IPS-NIHi11 (cell line): ENCODE measurements at places on chromosomes 4 and X.

DNA sequence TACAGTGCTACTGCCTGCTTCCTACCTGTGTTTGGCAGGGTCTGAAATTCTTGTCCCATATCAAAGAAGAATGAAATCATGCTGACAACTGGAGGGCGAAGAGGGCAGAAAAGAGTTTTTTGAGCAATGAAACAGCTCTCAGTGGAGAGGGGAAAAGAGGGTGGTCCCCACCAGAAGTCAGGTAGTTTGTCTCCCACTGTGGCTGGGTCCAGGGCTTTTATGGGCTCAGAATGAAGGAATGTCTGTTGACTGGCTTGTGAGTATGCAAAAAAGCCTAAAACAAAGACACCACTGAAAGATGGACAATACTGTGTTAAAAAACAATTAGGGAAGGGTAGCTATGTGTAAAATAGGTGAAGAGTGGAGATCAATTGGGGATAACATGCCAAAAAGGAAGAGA lies 115.0 kb downstream of the ADAM29 start:
- no peak for DNase-seq

GRCh38 chr4:3510481-3510880 lies 21.7 kb downstream of the LRPAP1 start:
- no peak for DNase-seq

GRCh38 chrX:14064626-14065432 lies 35.1 kb upstream of the GEMIN8 start:
- DNase-seq, result no peak

DNA sequence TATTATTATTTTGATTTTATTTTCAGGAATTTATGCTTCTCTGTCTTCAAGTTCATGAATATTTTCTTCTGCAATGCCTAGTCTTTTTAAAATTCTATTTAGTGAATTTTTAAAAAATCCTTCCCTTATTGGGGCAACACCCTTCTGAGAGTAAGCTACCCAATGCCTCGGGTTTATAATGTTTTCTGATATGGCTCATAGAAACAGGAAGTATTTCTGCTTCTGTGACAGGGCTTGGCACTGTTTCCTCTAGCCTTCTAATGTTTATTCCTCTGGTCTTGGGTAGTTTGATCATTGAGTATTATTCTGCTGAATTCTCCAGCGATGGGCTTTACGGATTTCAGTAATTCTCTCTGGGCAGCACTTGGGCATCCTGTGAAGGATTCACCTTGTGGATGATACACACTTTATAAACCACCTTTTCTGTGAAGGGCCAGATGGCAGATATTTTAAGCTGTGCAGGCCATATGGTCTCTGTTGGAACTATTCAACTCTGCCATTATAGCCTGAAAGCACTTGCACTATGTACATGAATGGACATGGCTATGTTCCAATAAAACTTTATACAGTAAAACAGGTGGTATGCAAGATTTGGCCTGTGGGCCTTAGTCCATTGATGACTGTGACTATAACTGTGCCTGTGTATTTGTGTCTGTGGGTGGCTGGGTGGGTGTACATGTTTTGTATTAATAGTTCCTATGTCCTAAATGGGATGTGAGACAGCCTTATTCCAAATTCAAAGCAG lies 95.9 kb upstream of the FAT1 start:
- DNase-seq, result no peak

GRCh38 chr4:121599049-121599448 lies 97.7 kb downstream of the ANXA5 start:
- DNase-seq, result no peak

GRCh38 chr4:7398104-7398423 lies 36.7 kb downstream of the PSAPL1 start:
- no peak for DNase-seq

GRCh38 chr4:102842367-102842766 lies 15.0 kb upstream of the UBE2D3 start:
- DNase-seq, result no peak

GRCh38 chr4:88533088-88533790 lies 9.7 kb upstream of the PYURF start:
- no peak for DNase-seq

- no peak for DNase-seq
Measured at GRCh38 chrX:100479329-100479728, 69.3 kb upstream of the PCDH19 start.

- DNase-seq, result no peak
Measured at GRCh38 chr4:135839712-135840111, 1638.1 kb upstream of the PABPC4L start.

GRCh38 chr4:168794881-168795280 lies 215.2 kb downstream of the CBR4 start:
- no peak for DNase-seq

- DNase-seq, result no peak
Measured at GRCh38 chrX:120456973-120457372, 12.1 kb downstream of the LAMP2 start.

- DNase-seq, result no peak
Measured at GRCh38 chrX:1618689-1619088, 3.8 kb downstream of the ASMT start.

GRCh38 chr4:98744372-98745150 lies 86.2 kb upstream of the TSPAN5 start:
- DNase-seq, result no peak

DNA sequence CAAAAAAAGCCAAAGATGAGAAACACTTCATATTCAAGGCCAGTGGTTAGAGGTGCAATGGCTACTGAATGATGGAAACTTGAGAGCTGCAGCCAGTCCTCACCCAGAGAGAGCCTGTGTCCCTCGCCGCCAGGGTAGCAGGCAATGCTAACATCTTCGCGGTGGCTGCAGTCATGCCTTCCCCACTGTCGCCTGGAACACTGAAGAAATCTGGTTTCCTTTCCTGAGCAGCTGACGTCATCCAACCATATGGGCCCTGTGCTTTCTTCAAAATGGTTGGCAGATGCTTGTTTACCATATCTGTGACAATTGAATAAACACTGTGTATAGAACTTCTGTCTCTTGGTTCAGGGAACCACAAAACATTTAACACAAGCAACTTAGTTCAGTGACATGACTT lies 39.7 kb downstream of the PRSS12 start:
- no peak for DNase-seq

- DNase-seq, result peak; percentile 23
Measured at GRCh38 chrX:108304210-108304609, 134.0 kb downstream of the COL4A6 start.

GRCh38 chr4:5050520-5051277 lies 581 bp upstream of the STK32B start:
- DNase-seq, result peak; percentile 89

GRCh38 chr4:105061136-105061696 lies 85.5 kb upstream of the TET2 start:
- DNase-seq, result peak; percentile 45

DNA sequence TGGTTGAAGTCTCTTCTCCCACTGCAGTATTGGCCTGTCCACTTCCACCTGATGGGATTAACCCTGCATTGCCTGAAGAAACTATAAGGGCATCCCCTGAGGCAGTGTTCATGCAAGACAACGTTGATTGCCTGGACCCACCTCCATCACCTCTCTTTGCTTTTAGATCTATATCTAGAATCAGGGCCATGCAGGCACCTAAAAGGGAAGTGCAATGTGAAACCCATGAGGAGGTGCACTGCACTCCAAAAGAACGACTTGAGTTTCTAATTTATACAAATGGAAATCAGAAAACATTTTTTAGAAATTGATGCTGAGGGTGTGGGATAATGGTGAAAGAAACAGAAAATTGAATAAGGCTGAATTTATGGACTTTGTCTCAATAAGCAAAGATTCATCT lies 694.4 kb downstream of the TRAM1L1 start:
- DNase-seq, result no peak

DNA sequence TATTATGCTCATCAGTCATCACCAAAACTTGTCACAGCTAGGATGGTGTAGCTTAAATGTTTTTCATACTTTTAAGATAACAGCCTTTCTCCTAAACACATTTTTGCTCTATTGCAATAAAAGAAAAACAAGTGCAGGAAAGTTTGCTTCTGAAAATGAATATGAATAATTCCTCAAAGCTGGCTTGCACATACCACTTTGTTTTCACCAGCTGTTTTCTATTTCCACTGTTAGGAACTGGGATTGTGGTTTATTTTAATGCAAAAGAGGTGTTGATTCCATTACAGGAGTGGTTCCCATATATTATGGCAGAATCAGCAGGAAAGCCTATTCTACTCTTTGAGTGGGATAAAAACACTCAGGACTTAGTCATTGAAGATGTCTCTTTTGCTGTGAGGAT lies 145.9 kb downstream of the PPA2 start:
- DNase-seq, result no peak

- no peak for DNase-seq
Measured at GRCh38 chrX:150905293-150905692, 6.8 kb upstream of the CD99L2 start.

DNA sequence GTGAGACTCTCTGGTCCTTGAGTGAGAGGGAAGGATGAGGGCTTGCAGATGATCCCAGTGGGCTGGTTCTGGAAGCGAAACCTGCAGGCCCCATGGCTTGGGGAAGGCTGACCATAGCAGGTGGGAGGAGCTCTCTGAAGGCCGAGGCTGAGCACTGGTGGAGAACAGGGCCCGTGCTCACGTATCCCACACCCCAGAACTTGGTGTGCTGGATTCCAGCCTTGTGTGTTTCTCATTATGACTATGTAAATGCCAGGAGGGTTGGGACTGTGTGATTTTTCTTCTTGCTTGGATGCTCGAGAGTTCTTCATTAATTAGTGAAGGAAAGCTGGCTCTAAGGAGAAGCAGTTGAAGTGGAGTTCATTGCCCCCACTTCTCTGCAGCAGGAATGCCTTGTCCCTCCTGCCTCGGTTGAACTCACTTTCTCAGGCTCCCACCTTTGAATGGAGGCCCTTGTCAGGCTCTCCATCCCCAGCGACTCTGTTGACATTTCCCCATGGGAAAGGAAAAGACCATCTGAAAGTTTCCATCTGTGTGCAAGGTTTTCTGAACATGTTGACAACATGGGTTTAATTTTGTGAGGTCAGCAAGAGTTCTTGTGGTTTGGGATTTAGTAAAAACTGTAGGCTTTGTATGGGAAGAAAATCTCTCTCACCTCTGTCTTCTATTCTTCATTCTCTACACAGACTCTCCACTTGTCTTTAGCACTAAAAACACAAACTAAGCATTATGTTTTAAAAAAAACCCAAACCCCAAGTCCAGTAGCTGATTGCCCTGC lies 57.7 kb downstream of the TBL1X start:
- no peak for DNase-seq

DNA sequence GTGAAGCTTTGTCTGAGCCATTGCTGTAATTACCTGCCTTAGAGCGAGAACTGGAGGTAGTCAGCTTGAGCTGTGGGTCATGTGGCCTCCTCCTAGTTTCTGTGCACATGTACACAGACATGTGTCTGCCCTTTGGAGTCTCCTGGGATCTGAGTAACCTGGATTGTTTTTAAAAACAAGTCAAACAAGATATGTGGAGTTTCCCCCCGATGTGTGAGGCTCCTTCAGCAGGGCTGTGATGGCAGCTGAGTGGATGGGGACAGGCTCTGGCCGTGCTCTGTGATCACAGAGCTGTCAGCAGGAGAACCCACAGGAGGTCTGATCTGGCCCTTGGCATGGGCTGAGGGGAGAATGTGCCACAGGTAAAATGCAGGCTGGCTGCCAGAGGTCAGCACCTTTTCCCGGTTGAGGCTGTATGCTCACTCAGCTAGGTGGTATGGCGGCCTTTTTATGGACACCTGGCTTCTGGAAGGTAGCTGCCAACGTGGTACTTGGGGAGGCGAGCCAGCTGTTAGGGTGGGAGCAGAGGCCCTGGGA lies 38.4 kb downstream of the NOP14 start:
- DNase-seq, result no peak

DNA sequence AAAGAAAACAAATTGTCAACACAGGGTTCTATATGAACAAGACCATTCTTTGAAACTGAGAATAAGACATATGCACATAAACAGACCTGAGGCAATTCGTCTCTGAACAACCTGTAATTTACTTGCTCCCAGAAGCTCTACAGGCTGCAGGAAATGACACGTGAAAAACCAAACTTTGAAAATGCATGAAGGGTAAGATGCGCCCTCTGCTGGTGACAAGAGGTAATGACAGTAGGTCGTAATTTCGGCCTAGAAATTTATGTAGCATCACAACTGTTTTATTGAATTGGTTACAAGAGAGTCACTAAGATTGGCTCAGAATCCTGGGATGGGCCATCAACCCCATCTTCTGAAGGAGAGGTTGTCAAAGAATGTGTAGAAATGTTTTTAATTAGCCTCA lies 276.5 kb downstream of the PPP4R3C start:
- peak; percentile 8 for DNase-seq

- no peak for DNase-seq
Measured at GRCh38 chr4:110109455-110109854, 89.0 kb downstream of the ELOVL6 start.

- no peak for DNase-seq
Measured at GRCh38 chrX:68292471-68292870, 140.8 kb downstream of the OPHN1 start.

GRCh38 chr4:33107814-33108213 lies 2387.6 kb downstream of the PCDH7 start:
- no peak for DNase-seq

- no peak for DNase-seq
Measured at GRCh38 chrX:53383376-53384076, 38.9 kb downstream of the SMC1A start.

- DNase-seq, result no peak
Measured at GRCh38 chrX:41519468-41519867, 72.3 kb downstream of the NYX start.

- no peak for DNase-seq
Measured at GRCh38 chrX:79444694-79445210, 77.6 kb upstream of the ITM2A start.

GRCh38 chr4:86338989-86339388 lies 20.9 kb downstream of the MAPK10 start:
- no peak for DNase-seq

DNA sequence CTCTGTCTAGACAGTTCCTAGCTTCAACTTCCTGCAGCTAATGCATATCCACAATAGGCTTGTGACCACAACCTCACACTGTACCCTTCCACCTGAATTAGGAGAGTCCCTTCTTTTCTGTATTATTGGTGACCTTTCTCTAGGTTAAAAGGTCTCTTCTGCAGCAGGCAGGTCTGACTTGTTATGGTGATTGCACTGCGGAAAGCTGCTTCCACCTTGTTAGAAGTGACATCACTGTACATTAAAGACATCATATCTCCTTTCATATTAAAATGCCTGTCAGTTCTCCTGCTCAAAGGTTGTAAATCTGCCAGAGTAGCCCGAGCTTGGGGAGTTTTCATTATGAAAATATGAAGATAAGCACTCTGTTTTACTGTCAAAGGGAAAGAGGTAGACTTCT lies 21.5 kb upstream of the LSM6 start:
- DNase-seq, result no peak

GRCh38 chr4:137514406-137515111 lies 17.7 kb downstream of the PCDH18 start:
- no peak for DNase-seq

DNA sequence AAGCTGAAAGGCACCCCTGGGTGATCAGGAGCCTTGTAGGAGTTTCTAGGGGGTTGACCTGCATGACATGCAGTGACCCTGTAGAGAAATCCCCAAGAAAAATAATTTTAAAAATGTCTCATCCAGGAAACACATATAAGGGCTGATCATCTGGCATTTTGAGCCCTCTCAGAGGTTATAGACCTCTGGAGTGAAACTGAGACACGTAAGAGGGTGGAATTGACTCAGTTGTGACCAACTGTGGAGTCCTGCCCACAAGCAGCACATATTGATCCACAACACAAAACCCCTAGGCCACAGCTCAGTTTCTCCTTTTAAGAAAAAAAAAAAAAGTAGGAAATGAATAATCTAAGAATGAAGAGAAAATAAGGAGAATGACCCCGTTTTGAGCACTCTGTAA lies 32.5 kb upstream of the MTMR8 start:
- no peak for DNase-seq

GRCh38 chr4:73603271-73603710 lies 16.9 kb downstream of the RASSF6 start:
- DNase-seq, result no peak
